Central memory CD4-positive, alpha-beta T cell (primary cell): ENCODE measurements at places on chromosomes 1 and 21.

GRCh38 chr1:14666373-14666772 is 67.9 kb downstream of the KAZN start:
- no peak for DNase-seq

GRCh38 chr1:41353744-41354143 is 7.5 kb upstream of the FOXO6 start:
- DNase-seq: no peak

DNA sequence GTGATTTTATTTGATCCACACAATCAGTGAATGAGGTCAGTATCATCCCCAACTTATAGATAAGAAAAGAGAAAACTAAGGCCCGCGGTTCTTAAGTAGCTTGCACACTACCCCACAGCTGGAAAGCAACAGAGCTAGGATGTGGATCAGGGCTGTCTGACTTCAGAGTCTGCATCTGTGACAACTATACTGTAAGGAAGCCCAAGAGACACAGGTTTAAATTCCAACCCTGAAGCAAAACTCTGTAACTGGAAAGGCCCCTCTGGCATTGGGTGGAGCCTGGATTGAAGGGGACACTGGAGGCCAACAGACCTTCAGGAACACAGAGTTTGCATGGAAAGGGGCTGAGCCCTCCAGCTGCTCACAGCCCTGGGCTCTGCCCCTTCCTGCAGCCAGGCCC is 40.2 kb downstream of the LGR6 start:
- no peak for DNase-seq

GRCh38 chr1:173865468-173866164 is 2.2 kb downstream of the GAS5 start:
- DNase-seq: no peak

DNA sequence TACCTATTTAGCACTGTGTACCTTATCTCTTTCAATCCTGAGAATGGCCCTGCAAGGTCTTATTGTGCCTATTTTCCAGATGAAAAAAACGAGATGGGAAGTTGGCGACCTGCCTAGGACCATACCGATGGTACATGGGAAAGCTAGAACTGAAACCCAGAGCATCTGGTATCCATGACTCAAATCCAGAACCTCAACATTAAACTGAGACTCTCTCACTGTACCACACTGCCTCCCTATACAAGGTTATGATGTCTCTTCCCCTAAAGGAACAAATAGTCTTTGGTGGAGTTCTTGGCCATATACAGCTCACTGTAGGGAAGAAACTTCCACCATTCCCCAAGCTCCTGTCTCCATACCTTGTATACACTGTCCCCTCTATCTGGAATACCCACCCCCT is 110.7 kb downstream of the TNR start:
- DNase-seq: no peak

GRCh38 chr1:2593251-2593878 is 6.8 kb downstream of the PRXL2B start:
- DNase-seq: no peak

- DNase-seq: no peak
These were observed 11.1 kb downstream of the WDR4 start for GRCh38 chr21:42868196-42868595.

DNA sequence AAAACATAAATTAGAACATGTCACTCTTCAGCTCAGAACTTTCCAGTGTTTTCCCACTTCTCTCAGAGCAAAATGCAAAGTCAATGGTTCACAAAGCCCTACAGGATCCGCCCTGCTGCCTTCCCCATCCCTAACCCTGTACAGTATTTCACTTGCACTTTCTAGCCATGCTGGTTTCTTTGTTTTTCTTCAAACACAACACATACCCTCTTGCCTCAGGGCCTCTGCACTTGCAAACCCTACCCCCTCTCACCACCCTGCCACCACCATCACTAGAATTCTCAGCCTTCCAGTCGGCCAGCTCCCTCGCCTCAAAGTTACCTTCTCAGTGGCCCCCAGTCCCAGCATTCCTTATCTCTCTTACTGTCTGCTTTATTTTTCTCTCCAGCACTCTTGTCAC is 17.6 kb downstream of the TEX35 start:
- DNase-seq: no peak

- peak; percentile 6 for DNase-seq
These were observed 55.4 kb downstream of the CAMK2N1 start for GRCh38 chr1:20430355-20431175.

DNA sequence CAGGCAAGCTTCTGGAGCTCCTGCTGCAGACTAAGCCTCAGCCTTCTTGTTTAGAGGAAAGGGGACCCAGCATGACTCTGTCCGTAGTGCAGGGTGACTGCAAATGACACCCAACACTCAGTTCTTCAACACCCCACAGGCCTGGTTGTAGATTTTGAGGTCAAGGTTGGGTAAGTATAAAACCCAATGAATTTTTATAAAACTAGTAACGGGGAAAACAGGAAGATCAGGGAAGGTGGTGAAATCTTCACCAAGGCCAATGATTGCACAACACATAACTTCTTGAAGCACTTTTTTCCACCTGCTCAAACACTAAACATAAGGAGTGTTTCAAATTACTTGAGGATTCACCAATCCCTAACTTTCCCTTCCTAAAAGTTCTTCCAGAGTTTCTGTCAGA is 89.4 kb upstream of the JAK1 start:
- DNase-seq: no peak

- no peak for DNase-seq
These were observed 2.5 kb downstream of the PRKACB start for GRCh38 chr1:84146411-84147032.

DNA sequence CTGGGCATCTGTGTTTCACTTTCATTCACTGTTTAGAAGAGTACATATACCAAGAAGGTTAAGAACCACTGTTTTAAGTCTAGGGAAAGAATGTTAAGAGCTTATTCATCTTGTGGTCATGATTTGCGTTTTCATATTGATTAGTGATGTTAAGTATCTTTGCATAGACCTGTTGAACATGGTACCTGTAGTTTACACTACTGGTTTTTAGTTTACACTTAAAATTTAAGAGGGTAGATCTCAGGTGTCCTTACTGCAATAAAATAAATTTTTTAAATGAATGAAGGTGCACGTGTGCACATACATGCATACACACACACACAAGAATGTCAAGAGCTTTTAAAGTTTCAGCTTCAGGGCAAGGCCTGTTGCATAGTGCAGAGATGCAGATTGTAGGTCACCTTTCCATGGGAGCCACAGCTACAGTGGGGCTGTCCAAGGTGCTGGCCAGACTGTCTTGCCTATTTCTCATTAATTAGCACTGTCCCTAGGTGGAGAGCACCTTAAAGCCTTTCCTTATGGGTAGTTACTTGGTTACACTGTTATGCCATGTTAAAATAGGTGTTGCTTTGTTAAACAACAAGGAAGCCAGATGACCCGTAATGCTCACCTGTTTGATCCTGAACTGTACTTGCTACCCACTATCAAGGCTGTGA is 543.0 kb upstream of the DAB1 start:
- no peak for DNase-seq

- no peak for DNase-seq
These were observed 530.9 kb downstream of the PTPRU start for GRCh38 chr1:29767088-29767685.
